DMS53 (cell line): ENCODE measurements at places on chromosomes 5 and 9.

GRCh38 chr9:96430377-96430776 is 12.2 kb upstream of the ZNF367 start:
- no peak for DNase-seq

- peak; percentile 86 for DNase-seq
These were observed 20.0 kb upstream of the SCGB3A1 start for GRCh38 chr5:180611140-180611850.

- no peak for DNase-seq
These were observed 260.4 kb downstream of the MLLT3 start for GRCh38 chr9:20361656-20362570.

DNA sequence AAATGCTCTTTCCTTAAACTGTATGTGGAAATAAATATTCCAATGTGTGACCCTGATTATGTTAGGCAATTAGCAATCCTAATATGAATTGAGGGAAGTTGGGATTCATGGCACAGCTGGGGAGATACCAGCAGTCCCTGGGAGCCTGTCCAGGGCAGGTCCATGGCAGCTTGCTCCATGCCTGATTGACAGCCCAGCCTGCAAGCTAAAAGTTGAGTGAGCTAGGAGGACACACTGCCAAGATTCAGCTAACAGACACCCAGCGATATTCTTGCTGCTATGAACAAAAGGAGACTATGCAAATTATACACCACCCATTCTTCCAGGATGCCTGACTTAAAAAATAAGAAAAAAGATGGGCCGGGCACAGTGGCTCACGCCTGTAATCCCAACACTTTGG is 6.2 kb downstream of the TGFBI start:
- no peak for DNase-seq

DNA sequence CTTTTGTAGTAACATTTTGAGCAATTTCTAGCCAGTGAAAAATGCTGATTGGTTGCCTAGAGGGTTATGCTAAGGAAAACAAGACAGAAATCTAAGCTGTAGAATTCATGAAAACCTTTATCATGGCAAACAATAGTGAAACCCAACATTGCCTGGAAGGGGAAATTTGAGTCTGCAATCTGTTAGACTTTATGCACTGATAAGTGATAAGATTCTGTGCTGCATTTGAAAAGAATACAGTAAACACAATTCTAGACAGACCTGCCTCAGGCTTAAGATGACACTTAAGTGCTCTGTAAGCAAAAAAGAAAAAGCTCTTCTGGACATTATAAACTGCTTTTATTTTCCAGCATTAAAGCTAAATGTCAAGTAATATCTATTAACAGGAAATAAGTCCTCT is 519.3 kb downstream of the ISL1 start:
- DNase-seq, result peak; percentile 8

- no peak for DNase-seq
These were observed 201.4 kb upstream of the RASEF start for GRCh38 chr9:83264315-83264714.

DNA sequence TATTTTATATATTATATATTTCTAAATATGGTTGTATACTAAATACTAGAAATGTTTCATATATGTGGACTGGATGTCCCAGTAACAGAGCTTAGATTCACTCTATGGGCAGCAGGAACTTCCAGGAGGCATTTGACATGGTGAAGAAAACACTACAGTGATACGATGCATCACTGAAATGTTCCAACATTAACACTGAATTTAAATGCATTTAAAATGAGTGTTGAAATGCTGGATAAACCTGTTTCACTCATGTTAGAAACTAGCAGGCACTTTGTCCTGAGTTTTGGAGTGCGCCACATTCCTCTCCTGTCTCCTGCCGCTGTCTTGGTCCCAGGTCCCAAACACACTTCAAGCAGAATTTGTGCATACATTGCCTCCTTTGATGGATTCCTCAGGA is 237.8 kb upstream of the NFIL3 start:
- no peak for DNase-seq

GRCh38 chr5:79567926-79568549 is 44.2 kb upstream of the TENT2 start:
- no peak for DNase-seq

- DNase-seq, result peak; percentile 27
These were observed 313.8 kb downstream of the SLF1 start for GRCh38 chr5:94932259-94932658.

DNA sequence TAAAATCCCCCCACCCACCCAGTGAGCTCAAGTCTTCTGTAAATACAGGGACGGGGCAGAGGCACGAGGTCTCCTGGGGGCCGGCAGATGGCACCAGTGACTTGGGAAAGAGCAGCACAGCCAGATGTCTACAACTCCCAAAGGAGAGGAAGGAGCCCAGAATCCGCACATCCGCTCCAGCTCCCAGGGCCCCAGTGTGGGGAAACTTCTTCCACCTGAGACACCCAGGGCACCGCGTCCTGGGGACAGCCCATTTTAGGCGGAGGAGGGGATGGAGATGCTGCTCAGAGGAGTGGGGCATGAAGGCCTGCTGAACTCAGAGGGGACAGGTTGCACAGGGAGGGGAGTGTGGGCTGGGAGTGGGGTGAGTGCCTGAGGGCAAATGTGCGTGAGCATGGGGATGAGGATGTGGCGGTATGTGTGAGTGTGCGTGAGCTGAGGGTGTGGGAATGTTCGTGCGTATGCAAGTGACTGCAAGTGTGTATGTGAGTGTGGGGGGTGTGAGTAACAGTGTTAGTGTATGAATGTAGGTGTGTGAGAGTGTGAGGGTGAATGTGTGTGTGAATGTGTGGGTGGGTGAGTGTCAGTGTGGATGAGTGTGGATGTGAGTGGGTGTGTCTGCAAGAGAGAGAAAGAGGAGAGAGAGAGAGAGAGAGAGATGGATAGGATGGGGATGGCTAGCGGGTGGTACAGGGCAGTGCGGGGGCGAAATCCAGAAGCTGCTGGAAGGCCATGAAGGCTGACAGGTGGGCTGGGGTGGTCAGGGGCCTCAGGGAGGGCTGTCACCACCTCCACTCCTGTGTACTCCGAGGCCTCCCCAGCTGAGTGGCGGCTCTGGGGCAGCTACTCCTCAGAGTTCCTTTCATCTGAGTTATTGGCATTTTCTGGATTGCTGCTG is 63.5 kb downstream of the DUSP1 start:
- DNase-seq, result peak; percentile 90

- no peak for DNase-seq
These were observed 220.2 kb upstream of the DMRT1 start for GRCh38 chr9:621201-621855.

DNA sequence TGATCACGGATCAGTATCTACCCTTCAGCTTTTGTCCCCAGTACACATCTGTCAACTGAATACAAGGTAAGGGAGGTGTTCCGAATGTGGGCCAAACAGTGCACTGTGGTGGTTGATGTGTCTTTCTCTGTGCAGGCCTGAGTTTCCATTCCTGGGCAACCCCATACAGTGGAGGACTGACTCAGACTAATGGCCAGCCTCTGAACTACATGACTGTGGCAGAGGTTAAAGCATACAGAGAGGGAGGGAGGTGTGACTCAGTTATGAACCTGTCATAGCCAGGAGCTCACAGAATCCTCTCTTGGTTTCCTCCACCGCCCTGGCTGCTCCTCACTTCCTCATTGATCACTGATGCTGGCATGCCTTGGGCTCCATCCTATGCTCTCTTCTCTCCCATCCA is 136.4 kb upstream of the TAS2R1 start:
- no peak for DNase-seq

DNA sequence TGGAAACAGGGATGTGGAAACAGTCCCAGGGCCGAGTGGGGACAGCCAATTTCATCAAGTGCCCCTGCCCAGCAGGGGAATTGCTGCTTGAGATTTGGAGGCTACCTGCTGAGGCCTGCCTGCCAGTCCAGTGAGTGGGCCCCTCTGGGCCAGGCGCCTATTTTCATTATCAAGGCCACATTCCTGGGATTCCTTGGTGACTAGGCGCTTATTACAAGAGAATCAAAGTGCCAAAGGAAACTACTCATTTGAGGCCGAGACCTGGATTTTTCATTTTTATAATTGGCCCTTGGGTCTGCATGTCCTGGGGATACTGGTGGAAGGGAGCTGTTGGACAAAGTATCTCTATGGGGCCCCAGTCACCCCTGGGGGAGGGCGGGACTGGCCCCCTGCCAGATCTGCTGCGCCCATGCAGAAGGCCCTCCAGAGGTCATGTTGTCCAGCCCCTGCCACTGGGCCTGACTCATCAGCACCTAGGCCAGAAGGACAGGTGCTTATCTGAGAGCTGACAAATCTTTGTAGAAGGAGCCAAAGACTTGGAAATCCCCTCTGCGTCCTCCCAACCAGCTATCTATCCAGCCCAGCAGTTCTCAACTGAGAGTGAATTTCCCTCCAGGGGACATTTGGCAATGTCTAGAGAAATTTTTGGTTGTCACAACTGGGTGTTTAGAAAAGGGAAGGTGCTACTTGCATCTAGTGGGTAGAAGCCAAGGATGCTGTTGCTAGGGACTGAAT is 45.6 kb downstream of the FOXI1 start:
- no peak for DNase-seq

- no peak for DNase-seq
These were observed 223.5 kb upstream of the TUT7 start for GRCh38 chr9:86577420-86578333.

GRCh38 chr5:10250806-10251276 is 761 bp downstream of the CCT5 start:
- DNase-seq, result peak; percentile 65

DNA sequence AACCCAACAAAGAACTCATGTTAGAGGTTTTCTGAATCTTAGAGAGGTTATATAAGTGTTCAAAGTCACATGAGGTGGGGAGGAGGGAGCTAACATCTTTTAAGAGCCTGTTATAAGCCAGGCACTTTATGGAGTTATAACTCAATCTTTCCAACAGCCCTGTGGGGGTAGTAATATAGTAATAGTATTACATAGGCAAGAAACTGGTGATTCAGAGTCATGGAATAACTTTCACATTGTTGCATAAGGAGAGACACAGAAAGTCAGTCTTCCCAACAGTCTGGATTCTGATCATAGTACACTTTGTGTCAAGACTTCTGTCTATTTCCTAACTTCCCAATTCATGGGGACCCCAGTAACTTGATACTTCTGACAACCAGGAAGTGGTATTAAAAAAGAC is 89.2 kb downstream of the ACER2 start:
- no peak for DNase-seq

GRCh38 chr5:33235824-33236223 is 204.9 kb upstream of the TARS1 start:
- DNase-seq, result no peak

GRCh38 chr5:77129391-77129990 is 42.4 kb upstream of the ZBED3 start:
- peak; percentile 47 for DNase-seq

GRCh38 chr5:174503461-174504265 is 220.7 kb upstream of the MSX2 start:
- no peak for DNase-seq

DNA sequence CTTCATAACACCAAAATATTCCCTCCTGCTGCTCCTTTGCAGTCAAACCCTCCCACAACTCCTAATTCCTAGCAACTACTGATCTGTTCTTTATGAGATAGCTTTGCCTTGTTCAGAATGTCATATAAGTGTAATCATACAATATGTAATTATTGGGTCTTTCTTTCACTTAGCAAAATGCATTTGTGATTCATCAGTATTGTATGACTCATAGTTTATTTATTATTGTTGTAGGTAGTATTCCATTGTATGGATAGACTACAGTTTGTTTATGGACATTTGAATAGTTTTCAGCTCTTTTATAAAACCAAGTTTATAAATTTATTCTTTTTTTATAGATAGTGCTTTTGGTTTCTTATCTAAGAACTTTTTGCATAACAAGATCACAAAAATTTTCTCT is 468.2 kb upstream of the KIF2A start:
- peak; percentile 31 for DNase-seq

- no peak for DNase-seq
These were observed 40.9 kb downstream of the TNPO1 start for GRCh38 chr5:72857396-72857795.

GRCh38 chr5:119541716-119542115 is 87.6 kb upstream of the FAM170A start:
- no peak for DNase-seq

DNA sequence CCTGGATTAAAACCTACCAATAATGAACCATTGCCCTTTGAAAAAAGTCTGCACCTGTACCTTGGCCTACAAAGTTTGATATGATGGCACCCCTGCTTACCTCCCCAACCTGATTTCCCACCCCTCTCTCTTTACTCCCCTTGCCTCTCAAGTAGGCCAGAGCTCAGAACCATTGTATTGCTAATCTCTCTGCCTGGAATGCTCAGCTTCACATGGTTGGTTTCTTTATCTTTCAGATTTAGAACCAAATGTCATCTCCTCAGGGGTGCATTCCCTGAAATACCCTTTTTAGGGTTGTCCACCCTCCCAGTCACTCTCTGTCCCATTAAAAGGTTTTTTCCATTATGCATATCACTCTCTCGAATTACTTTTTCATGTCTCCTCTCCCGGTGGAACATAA is 116.6 kb upstream of the VCAN start:
- no peak for DNase-seq

GRCh38 chr5:180180421-180180820 is 28.6 kb downstream of the RASGEF1C start:
- DNase-seq, result no peak

DNA sequence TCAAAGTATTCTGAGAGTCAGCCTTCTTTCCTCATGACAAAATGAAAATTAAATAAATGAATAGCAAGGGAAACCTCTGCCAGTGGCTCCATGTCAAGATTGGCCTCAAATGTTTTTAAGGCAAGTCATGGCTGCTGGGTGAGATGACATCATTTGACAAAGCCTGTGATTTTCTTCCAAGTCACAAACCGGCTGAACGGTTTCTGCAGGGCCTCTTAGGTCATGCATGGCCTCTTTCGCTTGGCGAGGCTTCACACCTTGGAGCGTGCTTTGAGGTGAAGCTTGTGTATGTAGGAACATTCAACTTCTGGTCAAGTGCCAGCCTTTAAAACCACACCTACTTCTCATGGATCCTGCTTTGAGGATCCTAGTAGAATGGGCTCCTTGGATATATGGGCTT is 161.0 kb upstream of the ZNF618 start:
- DNase-seq, result peak; percentile 56

DNA sequence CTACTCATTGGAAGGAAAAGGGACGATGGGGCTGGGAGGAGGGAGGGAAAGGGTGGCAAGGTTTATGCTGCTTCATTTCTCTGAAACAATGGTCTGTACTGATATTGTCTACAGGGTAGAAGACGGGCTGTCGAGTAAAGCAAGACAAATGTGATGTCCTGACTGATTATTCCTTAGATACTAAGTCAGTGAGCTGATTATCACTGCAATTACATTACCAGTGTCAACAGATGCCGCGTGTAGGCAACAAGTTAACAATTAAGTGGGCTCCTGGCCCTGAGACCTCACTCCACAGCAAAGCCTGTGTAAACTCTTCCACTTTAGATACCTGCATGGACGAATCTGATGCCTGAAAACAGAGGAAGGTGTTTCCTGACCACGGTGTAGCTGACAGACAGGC is 602.8 kb downstream of the IRX1 start:
- DNase-seq, result no peak

DNA sequence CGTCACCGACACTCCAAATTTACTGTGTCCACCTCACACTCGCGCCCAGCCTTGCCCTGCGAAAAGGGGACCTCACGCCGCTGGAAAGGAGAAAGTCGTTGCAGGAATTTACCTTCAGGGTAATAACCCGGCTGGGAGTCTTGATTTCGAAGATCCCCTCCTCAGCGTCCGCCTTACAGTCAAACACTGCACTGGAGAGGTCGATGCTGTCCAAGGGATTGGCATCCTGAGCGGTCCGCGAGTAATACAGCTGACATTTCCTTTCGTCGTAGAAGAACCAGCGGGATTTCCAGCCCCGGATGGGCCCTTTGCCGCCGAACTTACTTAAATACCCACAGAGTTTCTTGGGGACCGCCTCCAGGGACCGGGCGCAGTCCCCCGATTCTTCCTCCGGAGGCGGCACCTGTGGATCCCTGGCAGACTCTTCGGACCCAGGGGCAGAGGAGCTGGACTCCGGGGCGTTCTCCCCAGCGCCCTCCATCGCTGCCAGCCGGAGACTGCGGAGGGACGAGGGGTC is 330 bp downstream of the TBC1D2 start:
- DNase-seq, result no peak
